IPS DF 6.9 (cell line): ENCODE measurements at places on chromosomes 7 and 10.

GRCh38 chr7:75995052-75995471, 667 bp upstream of the TMEM120A start:
- no peak for DNase-seq

DNA sequence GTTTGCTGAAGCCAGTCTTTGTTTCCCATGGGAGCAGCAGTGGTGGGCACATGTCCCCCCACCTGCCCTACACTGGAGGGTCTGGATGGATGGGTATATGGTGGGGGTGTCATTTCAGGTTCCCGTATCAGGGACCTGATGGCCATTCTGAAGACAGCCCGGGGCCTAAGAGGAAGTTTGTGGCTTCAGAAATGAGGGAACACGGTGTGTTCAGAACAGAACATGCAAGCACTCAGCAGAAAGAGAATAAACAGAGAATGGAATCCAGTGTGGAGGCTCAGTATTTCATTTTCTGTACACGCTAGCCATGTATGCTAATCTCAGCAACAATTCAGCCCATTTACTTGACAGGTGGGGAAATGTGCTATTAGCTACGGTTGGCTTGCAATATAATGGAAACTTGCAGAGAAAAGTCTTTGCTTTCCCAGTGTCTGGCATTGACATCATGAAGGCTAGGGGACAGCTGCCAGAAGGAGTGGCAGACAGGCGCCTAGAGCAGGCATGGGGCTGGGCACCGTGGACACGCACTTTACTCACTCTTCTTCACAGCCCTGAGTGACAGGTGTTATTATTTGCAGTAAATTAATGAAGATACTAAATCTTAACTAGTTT, 98.6 kb downstream of the ELMO1 start:
- DNase-seq, result no peak

- DNase-seq, result no peak
Measured at GRCh38 chr10:120392671-120393079, 64.4 kb upstream of the PLPP4 start.

DNA sequence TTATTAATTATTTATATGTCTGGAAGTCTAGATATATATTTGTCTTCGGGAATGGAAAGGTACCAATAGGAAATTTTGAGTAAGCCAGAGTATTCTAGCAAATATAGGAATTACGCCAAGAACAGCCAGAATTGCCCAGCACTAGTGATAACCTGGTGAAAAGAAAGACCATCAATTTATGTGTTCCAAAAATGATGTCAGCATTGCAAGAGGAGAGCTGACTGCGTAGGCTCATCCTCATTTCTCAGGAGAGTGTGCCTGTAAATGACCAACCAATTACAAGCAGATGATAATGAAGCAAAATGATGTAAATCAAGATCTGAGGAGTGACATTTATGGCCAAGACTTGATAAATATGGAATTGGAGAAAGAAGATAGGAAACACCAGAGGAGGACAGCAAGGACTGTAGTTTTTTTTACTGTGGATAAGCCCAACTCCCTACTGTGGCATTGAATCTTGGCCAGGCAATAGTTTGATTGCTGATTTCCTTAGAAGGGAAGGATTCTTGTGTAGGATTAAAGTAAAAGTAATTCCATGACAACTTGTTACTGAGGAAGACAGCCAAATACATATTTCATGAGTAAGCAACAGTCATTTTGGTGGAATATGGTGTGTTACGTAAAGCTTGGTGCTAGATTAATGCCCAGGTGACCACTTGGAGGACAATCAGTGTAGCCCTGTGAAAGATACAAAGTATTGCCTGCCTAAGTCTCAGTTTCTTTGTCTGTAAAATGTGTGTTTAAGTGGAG, 590.8 kb downstream of the AUTS2 start:
- DNase-seq, result no peak

DNA sequence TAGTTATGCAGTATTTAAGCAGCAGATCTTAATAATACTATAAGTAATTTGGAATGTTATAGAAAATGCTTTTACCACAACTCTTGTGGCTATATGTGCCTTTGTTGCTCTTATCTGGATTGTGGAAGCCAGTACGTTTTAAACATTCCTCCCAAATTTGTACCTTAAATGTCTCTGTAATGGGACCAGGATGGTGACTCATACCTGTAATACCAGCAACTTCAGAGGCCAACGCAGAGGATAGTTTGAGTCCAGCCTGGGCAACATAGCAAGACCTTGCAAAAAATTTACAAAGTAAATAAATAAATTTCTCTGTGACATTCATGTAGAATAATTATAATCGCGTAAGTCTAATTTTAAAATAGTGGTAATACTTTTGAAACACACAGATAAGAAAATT, 283.1 kb downstream of the POM121L12 start:
- no peak for DNase-seq

DNA sequence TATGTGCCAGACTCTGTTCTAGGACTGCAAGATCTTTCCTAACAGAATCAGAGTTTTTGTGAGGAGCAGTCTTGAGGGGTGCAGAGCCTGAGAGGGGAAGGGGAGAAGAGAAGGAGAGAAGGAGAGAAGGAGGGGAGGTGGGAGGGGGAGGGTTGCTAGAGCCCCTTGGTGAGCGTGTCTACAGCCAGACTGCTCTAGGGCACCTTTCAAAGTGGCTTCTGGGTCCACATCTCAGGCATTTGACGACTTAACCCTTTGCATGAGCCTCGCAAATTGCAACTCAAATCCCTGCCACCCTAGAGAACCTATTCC, 31.1 kb upstream of the LEP start:
- DNase-seq, result no peak

GRCh38 chr10:60810437-60811182, 32.3 kb downstream of the CDK1 start:
- DNase-seq, result no peak

- peak; percentile 27 for DNase-seq
Measured at GRCh38 chr7:71131256-71132126, 453 bp upstream of the GALNT17 start.

- DNase-seq, result no peak
Measured at GRCh38 chr10:70232155-70232858, 922 bp downstream of the PPA1 start.

DNA sequence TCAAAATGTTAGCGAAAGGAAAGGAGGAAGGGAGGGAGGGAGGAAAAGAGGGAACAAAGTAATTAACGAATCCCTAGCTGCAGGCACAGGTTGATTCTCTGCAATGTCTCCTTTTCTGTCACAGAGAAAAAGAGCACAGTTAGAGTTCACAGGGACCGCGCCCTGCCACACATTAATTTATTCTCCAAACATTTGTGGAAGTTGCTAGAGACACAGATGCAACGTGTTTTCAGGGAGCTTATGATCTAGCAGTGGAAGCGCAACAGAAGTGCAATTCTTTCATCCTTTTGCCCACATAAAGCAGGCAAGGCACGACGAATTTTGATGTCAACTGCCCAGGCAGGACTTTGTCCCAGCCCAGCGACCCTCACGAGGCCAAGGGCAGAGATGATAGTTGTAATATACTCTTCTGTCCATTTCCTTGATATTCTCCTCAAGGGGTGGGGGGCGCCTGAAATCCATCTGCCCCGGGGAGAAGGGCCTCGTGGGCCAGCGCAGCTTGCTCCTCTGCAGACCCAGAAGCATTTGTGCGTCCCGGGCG, 101.7 kb upstream of the ZNF438 start:
- no peak for DNase-seq

DNA sequence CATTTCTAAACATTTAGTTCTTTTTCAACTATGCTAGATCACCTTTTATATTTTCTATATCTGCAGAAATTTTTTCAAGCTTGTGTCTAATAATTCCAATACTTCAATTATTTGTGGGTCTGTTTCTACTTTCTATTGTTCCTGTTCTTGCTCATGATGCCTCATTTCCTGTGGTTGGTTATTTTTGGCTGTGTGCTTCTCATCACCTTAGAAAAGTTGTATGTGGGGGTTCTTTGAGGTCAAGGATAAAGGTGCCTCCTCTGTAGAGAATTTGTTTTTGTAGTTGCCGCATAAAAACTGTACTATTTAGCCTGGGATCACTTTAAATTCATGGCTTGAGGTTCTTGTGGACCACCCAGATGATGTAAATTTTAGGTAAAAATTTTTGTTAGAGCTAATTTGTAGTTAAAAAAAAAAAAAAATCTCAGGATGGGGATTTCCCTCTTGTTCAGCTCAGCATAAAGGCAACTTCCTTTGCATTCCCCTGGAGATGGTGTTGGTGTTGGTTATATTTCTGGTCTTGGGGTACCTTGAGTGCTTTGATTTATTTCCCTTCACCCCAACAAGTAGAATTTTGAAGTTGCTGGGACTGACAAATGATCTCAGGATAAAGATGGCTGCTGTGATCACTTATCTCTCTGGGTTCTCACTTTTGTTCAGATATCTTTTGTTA, 27.0 kb upstream of the JAZF1 start:
- no peak for DNase-seq

DNA sequence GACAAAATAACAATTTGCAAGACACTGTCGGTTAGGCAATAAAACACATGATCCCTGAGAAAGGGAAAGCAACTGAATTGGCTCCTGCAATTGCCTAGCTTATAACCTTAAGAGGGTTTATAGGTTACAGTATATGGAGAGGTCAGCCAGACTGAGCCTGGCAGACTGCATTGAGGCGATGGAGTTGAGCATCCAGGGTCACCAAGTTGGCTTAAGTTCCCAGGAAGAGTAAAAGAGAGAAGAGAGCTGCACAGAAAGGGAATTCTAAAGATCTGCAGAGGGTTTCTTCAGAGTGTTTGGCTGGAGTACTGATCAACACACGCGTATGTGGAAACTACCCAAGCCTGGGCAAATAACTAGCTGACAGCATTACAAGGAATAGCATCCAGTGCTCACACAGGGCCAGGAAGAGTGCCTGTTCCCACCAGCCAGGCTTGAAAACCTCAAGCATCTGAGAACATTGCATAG, 11.2 kb downstream of the ANKMY2 start:
- no peak for DNase-seq

GRCh38 chr7:21141476-21141875, 286.4 kb upstream of the SP4 start:
- DNase-seq, result no peak

DNA sequence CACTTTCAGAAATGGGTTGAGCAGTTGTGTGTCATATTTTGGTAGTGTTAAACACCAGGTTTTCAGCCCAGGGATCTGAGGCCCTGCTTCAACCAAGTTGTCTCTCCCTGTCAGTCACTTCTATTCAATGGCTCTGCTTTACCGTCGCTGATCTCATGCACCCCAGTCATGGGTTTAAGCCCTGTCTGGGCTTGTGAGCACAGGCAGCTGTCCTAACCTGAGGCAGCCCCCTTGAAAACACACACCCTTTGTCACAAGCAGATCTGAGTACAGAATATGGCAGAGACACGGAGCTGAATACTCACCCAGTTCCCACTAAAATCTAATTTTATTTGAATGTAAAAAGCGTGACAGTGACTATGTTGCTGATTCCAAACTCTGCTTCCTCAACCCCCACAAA, 110.6 kb upstream of the GLI3 start:
- no peak for DNase-seq

DNA sequence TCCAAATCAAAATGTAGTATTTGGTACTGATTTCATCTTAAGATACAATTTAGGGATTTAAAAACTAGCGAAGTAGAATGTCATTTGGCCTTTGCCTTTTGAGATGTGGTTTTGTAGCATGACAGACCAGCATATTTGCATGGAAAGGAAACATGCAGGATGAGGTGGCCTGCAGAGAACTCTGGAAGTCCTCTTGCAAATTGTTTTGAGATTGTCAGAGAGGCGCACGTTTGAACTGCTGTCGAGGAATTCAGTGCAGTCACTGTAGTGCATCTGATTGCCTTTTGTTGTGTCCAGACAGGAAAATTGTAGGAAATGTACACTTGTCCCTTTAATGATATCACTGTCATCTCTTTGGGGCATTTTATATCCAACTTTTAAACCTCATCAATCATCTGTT, 136.7 kb downstream of the CELF2 start:
- DNase-seq, result no peak

GRCh38 chr7:37683246-37684120, at the start of gene GPR141:
TSS of gene GPR141 (plus strand) at chr7:37683766. CDS start at chr7:37740394, 56,628 bp downstream.
- no peak for DNase-seq

GRCh38 chr10:127836966-127837365, 55.8 kb downstream of the CLRN3 start:
- DNase-seq, result no peak

- DNase-seq, result no peak
Measured at GRCh38 chr7:106765727-106766355, 99.2 kb upstream of the PIK3CG start.

GRCh38 chr7:155610633-155611193, 33.7 kb upstream of the RBM33 start:
- no peak for DNase-seq

DNA sequence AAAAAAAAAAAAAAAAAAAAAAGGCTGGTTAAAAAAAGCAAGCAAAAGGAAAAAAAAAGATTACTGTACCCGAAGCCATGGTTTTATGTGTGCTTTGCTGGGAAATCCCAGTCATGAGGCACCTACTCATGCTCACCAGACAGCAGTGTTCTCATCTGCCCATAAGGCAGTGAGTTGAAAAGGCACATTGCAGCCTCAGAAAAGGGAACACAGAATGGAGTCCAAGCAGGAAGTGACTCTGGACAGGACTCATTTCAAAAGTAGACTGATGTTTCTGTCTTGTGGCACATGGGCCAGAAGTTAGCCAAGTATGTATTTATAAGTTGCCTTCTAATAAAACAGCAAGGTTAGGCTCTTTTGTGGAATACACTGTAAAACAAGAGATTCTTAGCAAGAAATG, 40.2 kb downstream of the PDSS1 start:
- DNase-seq, result no peak

- DNase-seq, result peak; percentile 68
Measured at GRCh38 chr7:31735991-31736982, 49.3 kb downstream of the PPP1R17 start.

DNA sequence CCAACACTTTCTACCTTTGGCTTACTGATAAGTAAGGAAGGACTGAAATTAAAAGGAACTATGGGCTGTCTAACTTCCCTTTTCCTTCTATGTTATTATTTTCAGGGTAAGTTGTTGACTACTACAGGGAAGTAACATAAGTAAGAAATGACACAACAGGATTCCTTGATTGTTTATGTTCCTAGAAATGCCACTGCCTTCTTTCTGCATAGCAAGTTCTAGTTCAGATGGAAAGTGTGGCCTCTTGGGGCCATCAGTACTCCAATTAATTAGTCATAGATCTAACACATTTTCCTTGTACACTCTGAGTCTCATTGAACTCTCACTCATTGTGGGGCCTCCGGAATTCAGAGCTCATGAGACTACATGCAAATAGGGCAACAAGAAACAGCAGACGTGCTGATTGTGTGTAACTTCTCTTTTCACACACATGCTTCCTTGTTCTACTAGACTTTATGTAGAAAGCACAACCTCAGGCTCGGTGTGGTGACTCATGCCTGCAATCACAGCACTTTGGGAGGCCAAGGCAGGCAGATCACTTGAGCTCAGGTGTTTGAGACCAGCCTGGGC, 35.3 kb upstream of the HIBADH start:
- no peak for DNase-seq

- no peak for DNase-seq
Measured at GRCh38 chr10:89525556-89525955, 9.8 kb downstream of the SLC16A12 start.

DNA sequence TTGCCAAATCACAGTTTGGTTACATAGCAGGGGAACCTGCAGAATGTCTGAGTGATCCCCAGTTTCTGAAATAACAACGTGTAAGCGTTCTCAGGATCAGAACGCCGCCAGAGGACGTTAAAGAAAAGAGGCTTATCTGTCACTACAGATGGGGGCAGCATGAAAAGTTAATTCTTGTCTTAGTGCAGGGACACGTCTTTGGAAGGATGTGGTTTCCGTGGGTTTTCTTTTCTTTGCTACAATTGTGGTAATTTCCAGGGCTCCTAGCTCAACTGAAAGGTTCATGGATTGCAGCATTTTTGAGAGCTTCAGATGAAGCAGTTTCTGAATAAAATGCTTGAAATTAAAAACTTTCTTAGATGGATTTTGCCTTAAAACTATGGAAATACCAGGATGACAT, 106.6 kb downstream of the PRKCQ start:
- no peak for DNase-seq
